ENCODE measurements at places on chromosomes 7 and 10.
A peak's percentile ranks its signal among the peaks of the same experiment; 100 is the strongest.

DNA sequence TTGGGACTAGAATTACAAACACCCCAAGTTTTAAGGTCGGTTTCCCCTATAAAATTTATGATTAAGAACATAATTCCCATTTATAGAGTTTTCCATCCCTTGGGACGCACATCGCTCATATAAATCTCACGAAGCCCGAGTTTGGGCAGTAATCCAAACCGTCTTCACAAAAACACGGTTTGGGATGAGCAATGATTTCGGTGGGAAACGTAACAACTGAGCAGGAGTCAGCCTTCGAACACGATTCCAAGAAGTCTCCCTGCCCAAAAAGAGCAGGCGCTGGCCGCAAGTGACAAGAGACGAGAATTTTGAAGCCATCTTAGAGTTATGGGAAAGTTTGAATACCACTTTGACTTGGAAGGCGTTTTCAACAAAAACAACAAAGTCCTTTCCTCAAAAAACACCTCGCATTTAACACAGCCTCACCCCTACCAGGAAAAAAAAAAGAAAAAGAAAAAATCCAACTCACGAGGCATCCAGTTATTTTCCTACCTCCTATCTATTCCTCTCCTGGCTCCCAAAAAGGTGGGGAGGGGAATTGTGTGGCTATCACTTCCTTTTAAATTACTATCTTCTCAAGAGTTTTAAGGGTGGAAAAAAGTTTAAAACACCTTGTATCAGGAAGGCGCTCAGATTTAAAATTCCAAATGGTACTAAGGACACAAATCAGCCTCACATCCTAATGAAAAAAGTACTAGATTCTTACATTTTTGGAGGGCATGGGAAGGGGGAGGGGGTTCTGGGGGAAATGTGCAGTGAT, 1.6 kb downstream of the SEPHS1 start:
- DNase-seq = no peak

- DNase-seq = no peak
Observed at GRCh38 chr10:59995862-59996261, 89.5 kb upstream of the CCDC6 start.

DNA sequence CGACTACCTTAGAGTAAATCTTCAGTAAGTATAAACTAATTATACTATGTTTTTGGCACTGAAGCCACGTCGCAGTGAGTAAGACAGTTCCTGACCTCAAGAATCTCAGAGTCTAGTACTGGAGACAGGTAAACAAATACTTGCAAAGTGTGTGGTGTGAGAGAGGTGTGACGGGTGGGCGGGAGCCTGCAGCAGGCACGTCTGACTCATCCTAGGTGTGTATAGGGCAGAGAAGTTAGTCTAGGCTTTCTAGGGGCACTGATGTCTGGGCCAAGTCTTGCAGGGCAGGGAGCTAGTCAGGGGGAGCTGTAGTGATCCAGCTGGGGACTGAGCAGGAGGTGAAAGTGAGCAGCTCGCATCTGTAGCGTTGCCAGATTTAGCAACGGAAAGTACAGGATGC, 35.9 kb upstream of the SFTPD start:
- DNase-seq = no peak

DNA sequence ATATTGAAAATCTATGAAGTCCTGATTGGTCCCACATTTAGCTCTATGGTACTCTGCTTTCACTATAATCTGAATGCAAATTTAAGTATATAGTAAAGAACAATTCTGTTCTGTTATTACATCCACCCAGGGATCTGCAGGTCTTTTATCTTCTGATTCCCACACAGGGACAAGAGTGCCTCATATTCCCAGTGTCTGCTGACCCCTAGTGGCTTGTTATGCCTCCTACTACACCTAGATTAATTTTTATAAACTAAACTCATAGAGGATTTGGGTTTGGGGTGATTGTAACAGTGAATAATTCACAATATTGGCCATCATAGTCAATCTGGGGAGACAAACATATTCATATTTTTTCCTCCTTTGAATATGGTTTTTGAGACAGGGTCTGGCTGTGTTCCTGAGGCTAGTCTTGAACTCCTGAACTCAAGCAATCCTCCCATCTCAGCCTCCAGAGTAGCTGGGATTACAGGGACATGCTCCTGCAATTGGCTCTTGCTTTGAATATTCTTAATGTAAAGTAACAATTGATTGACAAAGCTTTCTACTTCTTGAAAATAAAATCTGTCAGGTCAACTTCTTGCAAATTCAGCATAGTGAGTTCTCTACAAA, 282.1 kb downstream of the KCND2 start:
- peak; percentile 9 for DNase-seq

DNA sequence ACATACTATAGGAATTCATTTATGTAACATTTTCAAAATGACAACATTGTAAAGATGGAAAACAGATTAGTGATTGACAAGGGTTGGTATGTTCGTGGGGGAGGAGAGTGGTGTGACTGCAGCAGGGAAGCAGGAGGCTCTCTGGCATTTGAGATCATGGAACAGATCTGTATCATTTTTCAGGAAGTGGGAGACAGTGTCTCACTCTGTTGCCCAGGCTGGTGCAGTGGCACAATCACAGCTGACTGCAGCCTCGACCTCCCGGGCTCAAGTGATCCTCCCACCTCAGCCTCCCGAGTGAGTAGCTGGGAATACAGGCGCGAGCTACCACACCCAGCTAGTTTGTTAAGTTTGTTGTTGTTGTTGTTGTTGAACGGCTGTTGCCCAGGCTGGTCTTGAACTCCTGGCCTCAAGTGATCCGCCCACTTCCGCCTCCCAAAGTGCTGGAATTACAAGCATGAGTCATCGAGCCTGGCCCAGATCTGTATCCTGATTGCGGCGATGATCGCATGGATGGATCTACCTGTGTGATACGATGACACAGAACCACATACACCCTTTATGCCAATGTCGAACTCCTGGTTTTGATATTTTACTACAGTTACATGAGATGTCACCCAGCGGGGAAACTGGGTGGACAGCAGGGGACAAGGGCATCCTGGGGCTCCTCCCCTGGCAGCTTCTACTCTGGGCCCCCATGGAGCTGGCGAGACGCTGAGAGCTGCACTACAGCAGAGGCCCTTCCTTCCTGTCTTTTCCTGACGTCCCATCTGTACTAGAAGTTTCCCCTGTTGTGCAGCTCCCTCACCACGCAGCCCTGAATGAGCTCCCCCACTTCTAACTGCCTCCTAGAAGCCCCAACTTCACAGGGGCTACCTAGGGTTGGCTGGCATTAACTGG, 12.3 kb upstream of the CYTH3 start:
- no peak for DNase-seq

DNA sequence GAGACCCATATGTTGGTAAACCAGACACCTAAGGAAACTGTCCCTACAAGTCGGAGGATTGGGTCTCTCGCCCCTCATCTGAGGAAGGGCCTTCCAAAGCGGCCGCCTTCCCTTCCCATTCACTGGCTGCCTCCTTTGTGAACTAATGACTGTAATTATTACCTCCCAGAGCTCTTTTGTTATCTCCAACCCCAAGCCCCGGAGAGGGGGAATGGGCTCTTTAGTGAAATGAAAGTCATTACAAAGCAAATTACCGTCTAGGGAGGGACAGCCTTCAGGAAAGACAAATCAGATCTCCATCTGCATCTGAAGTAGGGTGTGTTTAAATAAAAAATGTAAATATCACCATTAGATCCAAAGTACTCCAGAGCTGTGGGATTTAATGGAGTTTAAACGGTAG, 2.6 kb upstream of the GAD2 start:
- no peak for DNase-seq

All from HS-5 (cell line).